ENCODE measurements at places on chromosomes 6 and 20. TPM values are rescaled to one million over a fixed set of nuclear protein-coding genes. Genes with fewer than 3 reads are reported as not detected.

GRCh38 chr6:20589266-20589665, 55.0 kb downstream of the CDKAL1 start:
- peaks cover 6% of the 10 kb centered on the region for H3K4me1 ChIP-seq
- H3K27me3 ChIP-seq = no peaks in the 10 kb centered on the region
- H3K27ac ChIP-seq = no peak overlapping the region
- H3K36me3 ChIP-seq = no peaks in the 10 kb centered on the region
- DNase-seq = no peak

DNA sequence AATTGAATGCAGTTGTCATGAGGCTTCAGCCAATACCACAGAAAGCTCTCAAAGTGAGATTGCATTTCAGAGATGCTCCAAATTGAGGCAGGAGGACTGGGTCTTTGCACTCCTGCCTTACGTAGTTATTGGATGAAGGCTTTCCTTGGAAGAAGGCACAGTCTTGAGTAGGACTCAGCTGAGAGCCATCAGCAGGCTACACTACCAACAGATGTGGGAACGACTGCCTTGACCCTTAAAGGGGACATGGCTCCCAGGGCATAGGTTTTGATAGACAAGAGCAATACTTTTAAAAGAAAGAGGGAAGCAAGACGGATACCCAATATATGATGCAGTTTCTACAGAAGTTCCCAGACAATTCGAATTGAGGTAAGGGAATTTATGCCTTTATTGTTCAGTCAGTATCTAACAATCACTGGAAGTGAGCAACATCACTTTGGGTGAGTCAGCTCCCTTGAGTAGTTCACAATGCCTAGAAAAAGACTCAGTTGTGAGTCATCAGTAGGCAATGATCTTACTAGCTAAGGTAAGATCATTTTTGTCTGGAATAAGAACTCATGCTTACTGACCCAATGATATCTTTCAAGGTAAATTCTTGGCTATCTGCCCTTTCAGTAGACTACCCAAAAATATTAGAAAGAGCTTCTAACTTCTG, 390.8 kb downstream of the GJA1 start:
- DNase-seq = no peak
- no peak overlapping the region for H3K4me3 ChIP-seq
- H3K36me3 ChIP-seq = no peaks in the 10 kb centered on the region
- no peaks in the 10 kb centered on the region for H3K27me3 ChIP-seq

- no peak overlapping the region for H3K4me3 ChIP-seq
- H3K27me3 ChIP-seq = no peaks in the 10 kb centered on the region
- DNase-seq = no peak
- H3K4me1 ChIP-seq = no peaks in the 10 kb centered on the region
Measured at GRCh38 chr6:54419885-54420284, 111.6 kb downstream of the TINAG start.

GRCh38 chr6:6494677-6495076, 93.8 kb upstream of the LY86 start:
- DNase-seq = peak; percentile 84
- H3K36me3 ChIP-seq = no peaks in the 10 kb centered on the region
- H3K27ac ChIP-seq = no peak overlapping the region
- no peak overlapping the region for H3K4me3 ChIP-seq
- H3K27me3 ChIP-seq = no peaks in the 10 kb centered on the region

- peak overlapping the region; percentile 44 for H3K4me3 ChIP-seq
- peaks cover 8% of the 10 kb centered on the region for H3K4me1 ChIP-seq
- H3K27me3 ChIP-seq = no peaks in the 10 kb centered on the region
Measured at GRCh38 chr6:29887819-29888776, 54.2 kb upstream of the HLA-A start.

DNA sequence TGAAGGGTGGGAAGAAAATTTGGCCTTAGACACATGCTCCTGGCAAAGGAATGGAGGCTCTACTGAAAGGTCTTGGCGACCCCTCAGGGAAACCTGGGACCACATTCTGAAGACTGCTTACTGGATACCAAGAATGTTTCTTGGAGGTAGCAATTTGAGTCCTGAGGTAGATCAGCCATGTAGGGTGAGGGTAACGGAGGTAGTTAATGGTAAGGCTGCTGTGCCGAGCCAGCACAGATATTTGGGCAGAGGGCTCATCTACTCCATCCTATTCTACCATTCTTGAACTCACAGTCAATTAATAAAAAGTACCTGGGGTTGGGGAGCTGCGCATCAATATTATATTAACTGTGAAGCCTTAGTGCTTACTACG, 401 bp upstream of the PHF3 start:
- peak overlapping the region; percentile 99 for H3K27ac ChIP-seq
- DNase-seq = no peak
- H3K4me3 ChIP-seq = peak overlapping the region; percentile 98
- H3K36me3 ChIP-seq = no peaks in the 10 kb centered on the region
- no peaks in the 10 kb centered on the region for H3K27me3 ChIP-seq

- no peaks in the 10 kb centered on the region for H3K36me3 ChIP-seq
- no peak for DNase-seq
- no peak overlapping the region for H3K27ac ChIP-seq
- H3K4me1 ChIP-seq = peaks cover 12% of the 10 kb centered on the region
- H3K27me3 ChIP-seq = peaks cover 9% of the 10 kb centered on the region
Measured at GRCh38 chr6:25220857-25221256, 58.3 kb upstream of the CARMIL1 start.

- H3K4me3 ChIP-seq = no peak overlapping the region
- peaks cover 6% of the 10 kb centered on the region for H3K4me1 ChIP-seq
- H3K27ac ChIP-seq = peak overlapping the region; percentile 80
- no peak for DNase-seq
Measured at GRCh38 chr6:167551628-167552257, 226.9 kb downstream of the TTLL2 start.

DNA sequence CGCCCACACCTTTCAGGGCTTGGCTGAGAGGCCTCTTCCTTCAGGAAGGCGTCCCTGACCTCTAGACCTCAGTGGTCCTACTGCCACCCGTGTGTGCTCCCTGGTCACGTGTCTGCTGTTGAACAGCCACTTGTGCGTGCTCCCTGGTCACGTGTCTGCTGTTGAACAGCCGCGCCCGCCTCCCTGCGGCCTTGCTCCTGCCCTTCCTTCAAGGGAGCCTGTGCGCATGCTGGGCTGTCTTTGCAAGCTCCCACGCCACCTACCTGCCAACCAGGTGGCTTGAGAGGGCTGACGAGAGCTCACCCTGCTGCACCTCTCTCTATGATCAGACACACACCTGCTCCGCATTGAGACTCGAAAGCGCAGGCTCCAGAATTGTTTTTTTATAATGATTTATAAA, 179.3 kb downstream of the BMP7 start:
- H3K4me3 ChIP-seq = no peak overlapping the region
- DNase-seq = no peak
- no peaks in the 10 kb centered on the region for H3K4me1 ChIP-seq
- H3K36me3 ChIP-seq = no peaks in the 10 kb centered on the region
- no peak overlapping the region for H3K27ac ChIP-seq

- DNase-seq = no peak
- H3K36me3 ChIP-seq = no peaks in the 10 kb centered on the region
- H3K27ac ChIP-seq = no peak overlapping the region
- no peaks in the 10 kb centered on the region for H3K27me3 ChIP-seq
- no peak overlapping the region for H3K4me3 ChIP-seq
Measured at GRCh38 chr6:45049188-45049843, 278.8 kb upstream of the RUNX2 start.

DNA sequence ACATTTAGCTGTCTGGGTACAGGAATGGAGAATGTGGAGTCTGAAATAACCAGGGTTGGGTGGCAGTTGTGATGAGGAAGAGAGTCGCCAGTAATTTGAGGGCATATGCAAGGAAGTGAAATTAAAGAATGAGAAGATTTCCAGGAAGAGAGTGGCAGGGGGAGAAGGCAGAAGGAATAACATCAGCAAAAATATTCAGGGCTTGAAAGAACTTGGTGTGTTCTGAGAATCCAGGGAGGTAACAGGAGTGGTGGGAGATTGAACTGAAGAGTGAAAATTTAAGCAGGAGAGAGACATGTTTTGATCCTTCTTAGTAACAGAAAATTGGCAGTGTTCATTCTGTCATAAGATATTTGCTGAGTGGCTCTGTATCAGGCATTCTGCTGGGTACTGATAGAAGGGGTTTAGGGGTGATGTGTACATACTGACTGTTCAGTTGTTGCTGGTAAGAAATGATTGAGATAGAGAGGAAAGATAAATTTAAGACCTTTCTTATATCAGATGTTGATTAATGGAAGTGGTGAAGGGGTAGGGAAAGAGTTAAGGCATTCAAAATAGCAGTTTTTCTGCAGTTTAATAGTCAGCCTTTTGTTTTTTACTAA, 54.7 kb downstream of the PHF20 start:
- H3K4me3 ChIP-seq = no peak overlapping the region
- no peak for DNase-seq
- no peaks in the 10 kb centered on the region for H3K4me1 ChIP-seq
- no peak overlapping the region for H3K27ac ChIP-seq
- H3K27me3 ChIP-seq = no peaks in the 10 kb centered on the region

GRCh38 chr6:142238881-142239280, 62.9 kb upstream of the ADGRG6 start:
- DNase-seq = no peak
- H3K36me3 ChIP-seq = no peaks in the 10 kb centered on the region
- H3K27me3 ChIP-seq = no peaks in the 10 kb centered on the region
- H3K4me1 ChIP-seq = no peaks in the 10 kb centered on the region

- no peaks in the 10 kb centered on the region for H3K27me3 ChIP-seq
- DNase-seq = peak; percentile 79
- H3K4me1 ChIP-seq = peaks cover 69% of the 10 kb centered on the region
- H3K27ac ChIP-seq = peak overlapping the region; percentile 75
- H3K36me3 ChIP-seq = no peaks in the 10 kb centered on the region
Measured at GRCh38 chr20:23106271-23106851, 20.2 kb upstream of the CD93 start.

DNA sequence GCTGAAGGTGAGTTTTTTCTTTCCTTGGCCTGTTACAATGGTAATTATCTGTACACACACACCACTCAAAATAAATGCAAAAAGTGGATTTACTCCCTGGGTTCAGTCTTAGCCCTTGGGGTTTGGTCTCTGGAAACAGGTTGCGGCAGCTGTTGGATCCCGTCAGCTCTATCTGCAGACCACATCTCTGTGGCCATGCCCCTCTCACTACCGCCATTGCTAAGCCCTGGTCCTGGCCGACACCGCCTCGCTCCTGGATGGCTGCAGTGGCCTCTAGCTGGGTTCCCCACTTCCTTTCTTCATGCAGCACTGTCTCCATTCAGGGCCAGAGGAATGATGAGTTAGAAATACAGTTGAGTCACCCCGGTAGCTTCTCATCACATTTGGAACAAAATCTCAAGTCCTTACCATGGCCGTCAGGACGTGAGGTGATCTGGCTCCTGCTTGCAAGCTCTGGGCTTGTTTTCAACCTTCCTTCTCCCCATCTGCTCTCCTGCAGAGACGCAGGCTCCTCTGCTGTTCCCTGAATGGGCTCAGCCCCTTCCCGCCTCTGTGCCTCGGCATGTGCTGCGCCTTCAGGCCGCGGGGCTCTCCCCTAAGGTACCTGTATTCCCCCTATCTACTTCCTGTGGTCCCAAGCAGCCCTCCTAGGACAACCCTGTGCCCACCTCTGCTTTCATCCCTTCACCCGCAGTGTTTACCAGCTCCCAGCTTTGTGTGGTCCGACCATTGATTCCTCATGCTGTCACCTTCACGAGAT, 38.0 kb downstream of the EFCAB8 start:
- no peak overlapping the region for H3K4me3 ChIP-seq
- H3K27ac ChIP-seq = no peak overlapping the region
- no peaks in the 10 kb centered on the region for H3K27me3 ChIP-seq

- H3K4me1 ChIP-seq = peaks cover 68% of the 10 kb centered on the region
- H3K4me3 ChIP-seq = no peak overlapping the region
- H3K27ac ChIP-seq = no peak overlapping the region
- no peaks in the 10 kb centered on the region for H3K27me3 ChIP-seq
- no peak for DNase-seq
Measured at GRCh38 chr6:133973109-133973971, 20.3 kb downstream of the TBPL1 start.

DNA sequence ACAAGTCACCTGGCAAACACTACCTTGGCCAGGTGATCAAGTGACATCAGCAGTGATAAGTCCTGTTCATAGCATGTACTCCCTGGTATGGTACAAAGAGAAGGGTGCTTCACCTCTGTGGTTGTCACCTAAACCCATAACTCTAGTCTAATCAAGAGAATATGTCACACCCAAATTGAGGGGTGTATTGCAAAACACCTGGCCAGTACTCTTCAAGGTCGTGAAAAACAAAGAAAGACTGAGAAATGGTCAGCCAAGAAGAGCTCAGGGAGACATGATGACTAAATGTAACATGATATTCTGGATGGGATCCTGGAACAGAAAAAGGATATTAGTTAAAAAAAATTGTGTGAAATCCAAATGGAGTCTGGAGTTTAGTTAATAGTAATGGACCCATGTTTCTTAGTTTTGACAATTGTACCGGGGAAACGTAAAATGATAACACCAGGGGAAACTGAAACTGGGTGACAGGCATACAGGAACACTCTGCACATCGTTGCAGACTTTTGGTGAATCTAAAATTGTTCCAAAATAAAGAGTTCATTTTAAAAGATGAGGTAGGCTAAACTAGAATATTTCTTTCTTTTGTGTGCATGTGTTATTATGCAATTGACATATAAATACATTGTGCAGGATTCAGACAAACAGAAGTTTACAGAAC, 262.0 kb downstream of the CDC5L start:
- DNase-seq = no peak
- no peak overlapping the region for H3K27ac ChIP-seq
- no peak overlapping the region for H3K4me3 ChIP-seq
- H3K27me3 ChIP-seq = no peaks in the 10 kb centered on the region

- no peak for DNase-seq
- H3K4me1 ChIP-seq = no peaks in the 10 kb centered on the region
- H3K27ac ChIP-seq = no peak overlapping the region
- no peaks in the 10 kb centered on the region for H3K27me3 ChIP-seq
Measured at GRCh38 chr6:38100380-38100779, 280.9 kb downstream of the ZFAND3 start.

DNA sequence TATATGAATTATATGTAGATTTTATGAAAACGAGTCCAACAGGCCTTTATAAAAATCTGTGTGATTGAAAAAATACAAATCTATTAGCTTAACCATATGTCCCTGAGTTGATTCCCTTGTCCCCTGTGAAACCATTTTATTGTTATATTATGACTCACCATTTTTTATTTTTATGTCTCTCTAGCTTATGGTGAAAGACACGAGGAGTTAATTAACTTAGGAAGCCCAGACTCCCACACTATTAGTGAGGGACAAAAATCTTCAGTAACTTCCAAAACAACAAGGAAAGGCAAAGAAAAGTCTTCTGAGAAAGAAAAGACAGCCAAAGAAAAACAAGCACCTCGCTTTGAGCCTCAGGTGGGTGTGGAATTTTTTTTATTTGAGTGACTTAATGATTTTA, 183.1 kb downstream of the ADGB start:
- H3K4me3 ChIP-seq = no peak overlapping the region
- no peak overlapping the region for H3K27ac ChIP-seq
- no peaks in the 10 kb centered on the region for H3K27me3 ChIP-seq
- no peak for DNase-seq

- H3K4me1 ChIP-seq = peaks cover 77% of the 10 kb centered on the region
- peak overlapping the region; percentile 90 for H3K27ac ChIP-seq
- H3K4me3 ChIP-seq = peak overlapping the region; percentile 66
- H3K27me3 ChIP-seq = no peaks in the 10 kb centered on the region
Measured at GRCh38 chr6:43013097-43013842, 476 bp downstream of the MEA1 start.

TBP gene
- 28.4 TPM for total RNA-seq

MYL9 gene
- 49.4 TPM for total RNA-seq

ZBTB24 gene
- total RNA-seq = 13.0 TPM

TRDN gene
- total RNA-seq = not detected

PEX3 gene
- 11.8 TPM for total RNA-seq

MATN4 gene
- total RNA-seq = not detected

JPH2 gene
- 3.4 TPM for total RNA-seq

POM121L2 gene
- not detected for total RNA-seq

OPN5 gene
- total RNA-seq = not detected

RIMS4 gene
- not detected for total RNA-seq

NINL gene
- 9.4 TPM for total RNA-seq

CLPSL2 gene
- not detected for total RNA-seq

SLC17A3 gene
- not detected for total RNA-seq

CST7 gene
- total RNA-seq = 51.4 TPM
